CD4-positive, alpha-beta T cell treated with Interleukin-6 for 4 hours (primary cell): ENCODE measurements at places on chromosomes 12 and 14.

DNA sequence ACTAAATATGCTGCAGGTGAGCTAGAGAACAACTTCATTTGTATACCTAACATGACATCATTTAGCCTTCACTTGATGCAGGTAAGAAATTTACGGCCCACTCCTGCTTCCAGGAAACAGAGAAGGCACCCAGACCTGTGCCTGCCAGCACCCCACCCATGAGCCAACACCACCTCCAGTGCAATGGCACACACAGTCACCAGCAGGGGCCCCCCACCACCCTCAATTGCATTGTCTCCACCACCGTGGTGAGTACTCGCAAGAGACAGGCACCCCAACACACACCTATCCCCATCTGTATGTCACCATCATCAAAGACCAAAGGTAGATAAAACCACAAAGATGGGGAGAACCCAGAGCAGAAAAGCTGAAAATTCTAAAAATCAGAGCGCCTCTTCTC is 107.6 kb downstream of the KLHL28 start:
- peak; percentile 7 for DNase-seq

- DNase-seq: no peak
These were observed 137.1 kb upstream of the AEBP2 start for GRCh38 chr12:19302100-19302640.

GRCh38 chr12:57781244-57781643 is 1.3 kb upstream of the TSFM start:
- DNase-seq: no peak

- DNase-seq: no peak
These were observed 96.1 kb upstream of the IFNG-AS1 start for GRCh38 chr12:67893022-67893580.

DNA sequence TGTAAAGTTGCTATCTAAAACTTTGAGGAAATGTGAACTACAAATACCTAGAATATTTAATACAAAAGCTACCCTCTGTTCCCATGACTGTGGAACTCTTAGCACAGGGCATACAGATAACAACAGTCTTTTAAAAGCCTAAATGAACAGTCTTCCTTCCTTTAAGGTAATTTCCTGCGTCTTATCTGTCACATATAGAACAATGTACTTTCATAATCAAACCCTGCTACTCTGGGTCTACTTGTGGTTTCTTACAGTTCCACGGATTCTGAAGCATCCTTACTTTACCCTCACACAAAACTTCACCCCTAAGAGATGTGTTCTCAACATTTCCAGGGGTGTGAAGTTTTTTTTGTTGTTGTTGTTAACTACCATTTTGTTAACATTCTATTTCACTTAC is 5.1 kb downstream of the PKP2 start:
- DNase-seq: no peak

DNA sequence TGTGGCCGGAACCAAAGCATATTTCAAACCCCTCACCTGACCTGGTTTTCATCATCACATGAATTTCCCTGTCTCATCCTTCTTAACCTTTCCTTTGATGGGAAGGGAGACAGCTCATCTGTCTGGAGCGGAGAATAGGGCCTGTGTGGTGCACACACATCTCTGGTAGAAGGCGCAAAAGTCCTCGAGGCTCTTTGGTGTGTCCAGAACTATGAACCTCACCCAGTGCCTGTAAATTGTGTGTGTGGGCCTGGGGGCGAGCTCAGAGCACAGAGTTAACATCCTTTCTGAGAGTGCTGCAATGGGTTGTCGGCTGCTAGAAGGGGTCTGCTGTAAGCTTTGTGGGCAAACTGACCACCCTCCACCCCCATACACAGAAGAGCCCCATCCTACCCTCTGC is 749 bp downstream of the GALNT6 start:
- no peak for DNase-seq

DNA sequence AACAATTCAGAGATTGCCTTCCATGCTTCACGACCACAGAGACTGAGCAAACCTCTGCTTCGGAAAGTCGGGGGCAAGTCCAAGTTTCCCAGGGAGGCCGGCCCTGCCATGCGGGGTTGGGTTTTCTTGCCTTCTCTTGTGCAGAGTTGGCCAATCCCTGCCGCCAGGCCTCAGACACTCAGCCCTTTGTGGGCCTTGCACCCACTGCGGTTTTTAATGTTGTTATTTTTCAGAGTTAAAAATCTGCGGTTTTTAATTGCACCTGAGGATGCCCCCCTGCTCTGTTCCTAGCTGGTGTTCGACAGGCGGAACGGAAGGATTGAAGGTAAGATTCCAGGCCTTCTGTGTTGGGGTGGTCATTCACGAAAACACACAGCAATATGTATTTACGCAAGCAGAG is 108.7 kb downstream of the CALM1 start:
- DNase-seq: no peak

DNA sequence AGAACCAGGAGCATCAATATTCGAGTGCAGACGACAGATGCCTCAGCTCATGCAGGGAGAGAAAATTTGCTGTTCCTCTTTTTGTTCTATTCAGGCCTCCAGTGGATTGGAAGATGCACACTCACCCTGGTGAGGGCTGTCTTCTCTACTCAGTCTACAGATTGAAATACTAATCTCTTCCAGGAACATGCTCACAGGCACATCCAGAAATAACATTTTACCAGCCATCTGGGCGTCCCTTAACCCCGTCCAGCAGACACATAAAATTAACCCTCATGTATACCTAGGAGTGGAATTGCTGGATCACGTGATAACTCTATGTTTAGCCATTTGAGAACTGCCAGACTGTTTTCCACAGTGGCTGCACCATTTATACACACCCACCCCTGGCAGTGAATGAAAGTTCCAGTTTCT is 4.5 kb upstream of the OAS2 start:
- no peak for DNase-seq

- no peak for DNase-seq
These were observed 138.5 kb upstream of the SRRM4 start for GRCh38 chr12:118842866-118843265.

- DNase-seq: no peak
These were observed 1.7 kb upstream of the TNS2 start for GRCh38 chr12:53048033-53048779.

DNA sequence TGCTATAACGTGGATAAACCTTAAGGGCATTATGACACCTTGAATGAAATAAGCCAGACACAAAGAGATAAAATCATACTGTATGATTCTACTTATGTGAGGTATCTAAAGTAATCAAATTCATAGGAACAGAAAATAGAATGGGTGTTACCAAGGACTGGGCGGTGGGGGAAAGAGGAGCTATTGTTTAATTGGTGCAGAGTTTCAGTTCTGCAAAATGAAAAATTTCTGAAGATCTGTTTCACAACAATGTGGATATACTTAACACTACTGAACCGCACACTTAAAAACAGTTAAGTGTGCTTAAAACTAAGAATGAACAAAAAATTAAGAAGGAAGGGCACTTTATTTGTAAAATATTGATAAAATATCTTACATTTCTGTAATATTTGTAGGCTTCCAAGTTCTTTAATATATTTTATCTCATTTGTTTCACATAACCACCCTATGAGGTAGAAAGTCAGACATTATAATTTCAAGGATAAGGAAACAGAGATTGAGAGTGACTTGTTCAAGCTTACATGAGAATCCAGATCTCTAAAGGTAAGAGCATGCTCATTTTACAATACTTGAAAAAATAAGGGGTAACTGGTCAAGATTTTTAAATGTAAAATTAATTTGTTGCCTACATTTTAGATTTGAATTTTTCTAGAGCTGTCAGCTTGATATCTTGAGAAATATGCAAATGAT is 14.9 kb downstream of the LTA4H start:
- DNase-seq: no peak

GRCh38 chr14:54117396-54117795 is 160.8 kb upstream of the BMP4 start:
- DNase-seq: no peak

DNA sequence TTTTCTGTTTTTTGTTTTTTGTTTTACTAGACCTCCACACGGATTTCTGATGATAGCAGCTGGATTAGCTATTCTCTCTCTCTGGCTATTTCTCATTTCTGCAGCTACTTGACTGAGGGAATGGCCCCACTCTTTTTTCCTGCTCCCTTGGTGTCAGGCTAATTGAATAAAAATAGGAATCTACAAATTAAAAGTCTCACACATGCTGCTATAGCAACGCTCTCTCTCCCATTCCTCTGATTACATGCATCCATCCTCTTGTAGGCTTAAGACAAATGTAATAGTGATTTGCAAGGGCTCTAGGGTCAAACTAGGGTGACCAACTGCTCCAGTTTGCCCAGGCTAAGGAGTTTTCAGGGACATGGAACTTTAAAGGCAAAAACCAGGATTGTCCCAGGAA is 221.8 kb downstream of the PHLDA1 start:
- no peak for DNase-seq

GRCh38 chr12:95740751-95741150 is 49.8 kb downstream of the NTN4 start:
- DNase-seq: no peak

- DNase-seq: no peak
These were observed 33.2 kb downstream of the TOGARAM1 start for GRCh38 chr14:44995196-44995595.

DNA sequence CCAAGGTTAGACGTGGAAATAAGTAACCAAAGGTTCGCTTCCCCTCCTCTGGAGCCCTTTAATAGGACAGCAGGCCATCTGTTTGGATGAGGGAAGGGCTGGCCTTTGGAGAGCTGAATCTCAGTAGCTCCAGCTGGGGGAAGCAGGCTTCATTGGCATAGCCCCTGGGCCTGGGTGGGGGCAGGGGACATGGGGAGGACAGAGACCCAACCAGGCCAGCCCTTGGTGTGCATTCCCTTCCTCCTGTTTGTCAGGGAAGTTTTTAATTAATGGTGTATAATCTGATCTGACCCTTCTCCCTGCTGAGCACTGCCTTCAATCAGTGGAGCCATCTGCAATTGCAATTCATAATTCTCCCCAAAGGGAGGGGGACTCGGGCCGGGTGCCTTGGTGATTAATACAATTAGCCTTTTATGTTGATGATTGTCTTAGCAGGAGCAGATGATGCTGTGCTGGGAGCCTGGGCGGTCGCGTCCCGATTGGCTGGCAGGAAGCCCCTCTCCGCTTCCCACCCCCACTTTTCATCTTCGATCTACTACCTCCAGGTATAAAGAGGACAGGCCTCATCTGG is 6.4 kb downstream of the AQP6 start:
- no peak for DNase-seq

DNA sequence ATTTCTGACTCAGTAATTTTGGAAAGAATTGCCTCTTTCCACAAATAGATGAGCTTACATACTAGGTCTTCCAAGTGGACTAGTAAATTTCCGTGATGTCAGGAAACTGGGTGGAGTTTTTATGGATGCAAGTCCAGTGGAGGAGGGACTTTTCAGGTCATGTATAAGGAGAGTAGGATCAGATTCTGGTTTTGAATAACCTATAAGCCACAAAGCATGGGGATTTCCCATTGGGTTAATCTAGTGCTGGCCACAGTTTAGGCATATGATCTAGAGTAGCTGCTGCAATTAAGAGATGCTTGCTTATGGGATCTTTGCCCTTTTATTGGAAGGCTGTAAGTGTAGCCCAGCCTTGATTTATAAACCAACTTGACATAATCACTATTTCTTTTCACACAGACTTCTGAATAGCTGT is 33.8 kb downstream of the STK38L start:
- DNase-seq: no peak

GRCh38 chr14:101354726-101355125 is 206.6 kb upstream of the DIO3 start:
- DNase-seq: no peak

DNA sequence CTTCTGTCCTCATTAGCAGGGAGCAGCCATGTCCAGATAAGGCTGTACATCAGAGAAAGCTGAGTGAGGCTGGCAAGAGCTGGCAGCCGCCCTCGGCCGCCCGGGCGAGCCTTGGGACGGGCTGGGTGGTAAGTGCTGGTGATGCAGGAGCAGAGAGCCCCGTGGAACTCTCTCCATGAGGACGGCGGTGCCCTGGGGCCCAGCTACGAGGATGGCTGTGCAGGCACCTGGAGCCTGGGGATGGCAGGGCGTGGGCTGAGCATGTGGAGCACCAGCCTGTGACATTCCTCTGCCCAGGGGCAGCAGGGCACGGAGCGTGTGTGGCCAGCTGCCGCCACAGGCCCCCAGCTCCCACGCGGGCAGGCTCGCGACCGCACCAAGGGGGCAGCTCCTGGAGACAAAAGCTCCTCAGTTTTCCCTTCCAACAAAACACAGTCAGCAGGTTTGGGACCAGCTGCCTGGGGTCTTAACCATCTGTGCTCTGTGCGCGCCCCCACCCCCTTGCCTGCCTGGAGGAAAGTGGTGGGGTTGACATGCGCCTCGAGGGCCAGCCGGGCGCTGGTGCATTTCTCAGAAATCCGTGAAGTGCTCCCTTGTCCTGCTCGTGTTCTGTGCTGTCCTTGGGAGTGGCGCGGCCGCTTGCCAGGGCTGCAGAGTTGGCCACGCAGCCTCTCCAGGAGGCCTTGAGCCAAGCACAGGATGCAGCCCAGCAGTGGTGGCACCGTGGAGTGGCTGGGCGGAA is 21.4 kb downstream of the PACS2 start:
- no peak for DNase-seq

- no peak for DNase-seq
These were observed 27.9 kb upstream of the EVL start for GRCh38 chr14:100037353-100037752.

- no peak for DNase-seq
These were observed 175.8 kb downstream of the PAH start for GRCh38 chr12:102741196-102741595.

GRCh38 chr12:89236237-89236636 is 116.1 kb downstream of the DUSP6 start:
- no peak for DNase-seq

- no peak for DNase-seq
These were observed 362.1 kb downstream of the RAD51B start for GRCh38 chr14:68181519-68182326.

DNA sequence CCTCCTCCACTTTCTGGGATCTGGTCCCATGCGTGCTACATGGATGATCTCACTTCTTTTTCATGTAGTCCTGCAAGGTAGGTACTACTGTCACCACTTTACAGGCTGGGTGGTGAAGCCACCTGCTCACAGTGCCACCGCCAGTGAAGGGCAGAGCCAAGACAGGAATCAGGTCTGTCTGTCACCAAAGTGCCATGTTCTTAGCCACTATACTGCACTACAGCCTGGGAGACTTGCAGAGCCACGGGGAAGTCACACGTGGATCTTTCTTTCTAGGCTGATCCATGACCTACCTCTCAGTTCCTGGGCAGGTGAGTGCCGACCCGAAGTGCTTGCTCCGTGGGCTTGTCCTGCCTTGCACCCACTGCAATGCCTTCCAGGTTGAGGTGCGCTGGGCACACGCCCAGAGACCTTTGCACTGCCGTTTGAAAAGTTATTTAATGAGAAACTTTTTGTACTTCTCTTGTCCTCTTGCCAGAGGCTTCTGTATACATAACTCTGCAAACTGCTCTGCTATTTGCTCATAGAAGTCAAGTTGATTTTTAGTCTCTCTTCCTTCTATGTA is 19.7 kb upstream of the CLMN start:
- no peak for DNase-seq

- no peak for DNase-seq
These were observed 49.3 kb downstream of the OVCH1 start for GRCh38 chr12:29448157-29448556.
